ENCODE measurements at places on chromosomes 7 and 10.

- DNase-seq: no peak
Measured at GRCh38 chr7:70498232-70498992, 633.5 kb upstream of the GALNT17 start.

DNA sequence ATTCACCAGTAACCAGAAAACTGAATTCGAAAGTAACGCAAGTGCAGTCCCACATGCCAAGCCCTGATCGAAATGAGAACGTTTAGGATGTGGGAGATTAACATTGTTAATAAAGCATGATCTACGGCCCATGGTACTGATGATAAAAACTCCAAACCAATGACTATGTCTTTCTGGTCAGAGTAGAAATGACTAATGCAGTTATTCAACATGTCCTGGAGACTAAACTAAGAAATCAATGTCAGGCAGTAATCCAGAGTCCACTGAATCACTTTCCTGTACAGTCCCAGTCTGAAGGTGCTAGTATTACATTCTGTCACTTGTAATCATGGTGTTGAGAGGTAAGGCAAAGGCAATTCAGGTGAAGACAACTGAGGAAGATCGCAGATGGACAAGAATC, 14.4 kb downstream of the NPSR1 start:
- no peak for DNase-seq

DNA sequence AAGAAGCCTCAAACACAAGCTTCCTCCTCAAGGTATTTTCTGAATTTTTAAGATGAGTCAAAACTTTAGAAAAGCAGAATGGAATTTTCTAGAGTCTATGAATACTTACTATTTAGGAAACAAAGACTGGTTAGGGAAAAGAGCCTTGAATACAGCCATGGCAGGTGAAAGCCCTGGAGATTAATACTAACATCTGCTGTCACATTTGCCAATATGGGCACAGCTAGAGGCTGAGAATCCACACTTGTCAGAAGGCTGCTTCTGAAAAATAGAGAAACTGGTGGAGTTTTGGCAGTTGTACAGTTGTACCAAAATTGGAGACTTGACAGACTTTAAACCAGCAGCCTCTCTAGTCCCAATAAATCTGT, 24.3 kb upstream of the CNNM1 start:
- DNase-seq: no peak

DNA sequence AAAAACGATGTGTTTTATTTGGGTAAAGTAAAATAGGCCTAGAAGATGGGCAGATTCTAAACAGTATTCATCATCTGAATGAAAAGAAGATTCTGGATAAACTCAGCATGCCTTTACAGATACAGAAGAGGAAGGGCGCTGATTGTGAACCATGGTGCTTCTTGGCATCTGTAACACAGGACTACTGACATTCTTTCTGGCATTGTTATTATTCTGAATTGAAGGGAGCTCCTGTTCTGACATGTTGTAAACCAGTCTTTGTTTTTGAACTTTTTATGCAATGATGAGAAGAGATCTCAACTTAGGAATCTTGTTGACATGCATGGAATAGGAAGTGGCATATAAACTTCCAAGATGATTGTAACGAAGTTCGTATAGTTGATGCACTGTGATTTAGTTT, 13.5 kb downstream of the RPA3 start:
- no peak for DNase-seq

GRCh38 chr7:144379776-144380384, 23.6 kb downstream of the NOBOX start:
- no peak for DNase-seq

DNA sequence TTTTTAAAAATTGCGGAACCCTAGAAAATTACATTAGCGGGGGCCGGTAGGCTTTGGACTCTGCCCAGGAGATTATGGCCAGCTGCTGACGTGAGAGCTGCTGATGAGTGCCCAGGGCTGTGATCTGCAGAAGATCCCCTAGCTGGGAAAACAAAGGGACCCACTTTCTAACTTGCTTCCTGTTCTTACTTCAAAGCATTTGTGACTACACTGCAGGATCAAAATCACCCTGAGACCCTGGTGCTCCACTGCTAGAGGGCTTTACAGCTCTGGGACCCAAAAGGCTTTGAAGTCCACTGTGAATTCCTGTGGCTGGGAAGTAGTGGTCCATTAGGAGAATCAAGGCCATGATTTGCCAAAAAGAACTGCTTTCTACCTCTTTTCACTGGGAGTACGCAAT, 499.4 kb upstream of the AKR1E2 start:
- DNase-seq: no peak

Data from stimulated activated CD4-positive, alpha-beta T cell treated with anti-CD3 and anti-CD28 coated beads, Interleukin-4, amount 100 ng/mL, for 48 hours (primary cell).